Activated T-cell treated with anti-CD3 and anti-CD28 coated beads, Interleukin-2, amount 50 U/mL, for 72 hours (primary cell): ENCODE measurements at places on chromosomes 13 and 19. TPM values are rescaled to one million over a fixed set of nuclear protein-coding genes. Genes with fewer than 3 reads are reported as not detected.

DNA sequence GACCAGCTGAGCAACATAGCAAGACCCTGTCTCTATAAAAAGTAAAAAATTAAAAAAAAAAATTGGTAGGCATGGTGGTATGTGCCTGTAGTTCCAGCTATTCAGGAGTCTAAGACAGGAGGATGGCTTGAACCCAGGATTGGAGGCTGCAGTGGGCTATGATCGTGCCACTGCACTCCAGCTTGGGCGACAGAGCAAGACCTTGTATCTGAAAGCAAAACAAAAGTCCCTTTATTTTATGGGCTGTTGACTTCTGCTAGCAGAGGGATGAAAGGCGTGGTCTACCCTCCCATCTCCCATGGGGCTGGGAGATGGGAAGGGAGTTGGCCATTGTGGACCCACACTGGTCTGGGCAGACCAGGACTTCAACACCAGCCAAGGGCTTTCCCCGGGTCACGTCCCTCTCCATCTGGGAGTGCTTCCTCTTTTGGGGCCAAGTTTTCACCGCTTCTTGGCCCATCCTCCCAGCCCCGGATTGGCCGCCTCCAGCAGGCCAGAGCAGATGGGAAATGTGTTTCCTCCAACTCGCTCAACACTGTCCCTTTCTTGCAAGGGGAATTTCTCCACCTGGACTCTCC lies 2.2 kb upstream of the TNFSF9 start:
- H3K4me1 ChIP-seq: peaks cover 36% of the 10 kb centered on the region
- peaks cover 2% of the 10 kb centered on the region for H3K36me3 ChIP-seq
- no peak overlapping the region for H3K27ac ChIP-seq
- DNase-seq: no peak
- peaks cover 36% of the 10 kb centered on the region for H3K27me3 ChIP-seq
- H3K4me3 ChIP-seq: no peak overlapping the region

DNA sequence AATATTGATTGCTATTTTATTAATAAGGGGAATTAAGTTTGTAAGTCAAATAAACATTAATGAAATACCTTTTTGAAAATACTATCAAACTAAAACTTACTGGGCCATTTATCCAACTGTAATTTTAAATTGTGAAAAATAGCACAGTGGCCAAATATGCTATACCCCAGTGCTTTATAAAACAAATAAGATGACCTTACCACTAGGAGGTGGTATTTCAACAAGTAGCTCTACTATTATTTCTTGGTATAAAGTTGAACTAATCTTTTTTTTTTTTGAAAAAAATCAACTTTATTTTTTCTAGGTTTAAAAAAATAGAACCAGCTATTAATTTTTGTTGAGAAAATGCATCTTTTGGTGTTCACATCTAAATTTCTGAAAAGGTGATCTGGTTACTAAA lies 14.7 kb downstream of the LACC1 start:
- H3K27ac ChIP-seq: no peak overlapping the region
- peaks cover 7% of the 10 kb centered on the region for H3K27me3 ChIP-seq
- no peaks in the 10 kb centered on the region for H3K36me3 ChIP-seq
- no peak for DNase-seq

DNA sequence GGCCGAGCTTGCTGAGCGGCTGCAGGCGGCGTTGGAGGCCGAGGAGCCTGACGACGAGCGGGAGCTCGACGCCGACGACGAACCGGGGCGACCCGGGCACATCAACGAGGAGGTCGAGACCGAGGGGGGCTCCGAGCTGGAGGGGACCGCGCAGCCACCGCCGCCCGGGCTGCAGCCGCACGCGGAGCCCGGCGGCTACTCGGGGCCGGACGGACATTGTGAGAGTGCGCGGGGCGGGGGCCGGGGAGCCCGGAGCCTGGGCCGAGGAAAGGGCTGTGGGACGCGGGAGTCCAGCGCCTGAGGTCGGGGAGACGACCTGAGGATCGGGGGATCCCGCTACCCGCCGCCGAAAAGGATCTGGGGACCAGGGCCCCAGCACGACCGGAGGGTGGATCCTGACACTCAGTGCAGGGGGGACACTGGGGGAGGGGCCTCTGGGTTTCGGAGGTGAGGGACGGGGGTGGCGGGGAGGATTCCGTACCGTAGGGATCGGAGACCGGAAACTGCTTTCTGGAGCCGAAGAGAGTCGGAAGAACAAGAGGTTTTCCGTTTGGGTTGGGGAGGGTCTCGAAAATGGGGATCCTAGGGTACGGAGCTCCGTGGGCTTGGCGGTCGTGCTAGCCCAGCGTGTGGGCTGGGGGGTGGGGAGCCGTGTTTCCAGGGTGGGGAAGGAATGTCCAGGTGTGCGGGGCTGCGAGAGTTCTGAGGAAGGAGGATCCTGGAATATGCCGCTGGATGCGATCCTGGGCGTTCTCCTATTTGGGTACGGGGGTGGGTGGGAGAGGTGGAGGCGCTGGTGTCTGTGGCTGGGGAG lies 616 bp downstream of the HNRNPUL1 start:
- peak; percentile 65 for DNase-seq
- H3K36me3 ChIP-seq: peaks cover 22% of the 10 kb centered on the region
- no peaks in the 10 kb centered on the region for H3K27me3 ChIP-seq
- peaks cover 45% of the 10 kb centered on the region for H3K4me1 ChIP-seq
- peak overlapping the region; percentile 90 for H3K4me3 ChIP-seq
- H3K27ac ChIP-seq: peak overlapping the region; percentile 96

DNA sequence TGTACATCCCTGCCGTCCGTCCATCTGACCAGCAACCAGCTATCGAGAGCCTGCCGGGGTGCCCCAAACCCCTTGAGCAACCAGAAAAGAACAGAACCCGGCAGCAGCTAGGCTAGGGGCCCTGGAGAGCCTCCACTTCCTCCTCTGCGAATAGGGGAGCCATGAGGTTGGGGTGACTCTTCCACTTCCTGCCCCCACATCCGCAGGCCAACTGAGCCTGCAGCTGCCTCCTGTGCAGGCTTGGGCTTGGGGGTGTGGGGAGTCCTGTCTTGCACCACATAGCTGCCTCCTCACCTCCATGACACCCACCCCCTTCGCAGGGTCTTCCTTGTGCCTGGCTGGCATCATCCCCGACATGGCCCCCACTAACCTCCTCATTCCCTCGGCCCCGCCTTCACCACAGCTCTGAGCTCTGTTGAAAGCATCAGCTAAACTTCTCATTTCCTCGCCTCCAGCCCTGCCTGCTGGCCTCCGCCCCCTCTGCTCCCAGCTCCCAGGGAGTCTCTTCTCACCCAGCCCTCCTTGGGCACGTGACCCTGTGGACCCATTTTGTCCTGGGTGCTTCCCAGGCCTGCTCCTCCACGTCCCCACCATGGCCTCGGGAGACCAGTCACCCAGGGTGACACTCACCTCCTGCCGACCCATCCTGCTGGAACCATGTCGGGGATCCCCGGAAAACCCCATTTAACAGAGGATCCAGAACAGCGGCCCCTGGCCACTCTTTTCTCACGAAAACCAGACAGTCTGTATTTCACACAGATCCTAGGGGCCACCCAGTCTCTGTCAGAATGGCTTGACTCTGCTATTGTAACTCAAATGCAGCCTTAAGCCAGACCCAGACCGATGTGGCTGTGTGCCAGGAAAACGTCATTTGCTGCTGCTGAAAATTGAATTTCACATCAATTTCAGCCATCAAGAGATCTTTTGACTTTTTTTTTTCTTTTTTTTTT lies 50.4 kb downstream of the MYO9B start:
- peak overlapping the region; percentile 98 for H3K27ac ChIP-seq
- H3K4me3 ChIP-seq: peak overlapping the region; percentile 98
- H3K27me3 ChIP-seq: no peaks in the 10 kb centered on the region

GRCh38 chr13:36530050-36530789 lies 97.9 kb downstream of the CCNA1 start:
- no peaks in the 10 kb centered on the region for H3K4me1 ChIP-seq
- H3K27me3 ChIP-seq: no peaks in the 10 kb centered on the region
- no peak overlapping the region for H3K4me3 ChIP-seq
- no peaks in the 10 kb centered on the region for H3K36me3 ChIP-seq

DNA sequence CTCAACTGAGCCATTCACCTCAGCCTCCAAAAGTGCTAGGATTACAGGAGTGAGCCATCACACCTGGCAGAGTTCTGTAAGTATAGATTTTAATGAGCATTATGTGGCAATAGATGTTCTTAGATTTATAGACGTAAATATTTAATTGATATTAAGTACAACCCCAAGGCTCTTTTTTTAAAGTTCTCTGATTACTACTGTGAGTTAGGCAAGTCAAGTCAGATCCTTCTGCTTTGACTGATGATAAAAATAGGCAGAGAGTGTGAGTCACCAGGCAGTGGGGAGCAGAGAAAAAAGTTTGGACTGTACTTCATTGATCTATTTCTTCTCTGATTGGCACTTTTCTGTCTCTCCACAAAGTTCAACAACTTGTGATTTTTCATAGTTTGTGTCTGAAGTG lies 1379.9 kb downstream of the UQCRFS1 start:
- H3K4me3 ChIP-seq: no peak overlapping the region
- H3K4me1 ChIP-seq: no peaks in the 10 kb centered on the region
- H3K27me3 ChIP-seq: no peaks in the 10 kb centered on the region
- no peak overlapping the region for H3K27ac ChIP-seq
- no peak for DNase-seq
- peaks cover 8% of the 10 kb centered on the region for H3K36me3 ChIP-seq

DNA sequence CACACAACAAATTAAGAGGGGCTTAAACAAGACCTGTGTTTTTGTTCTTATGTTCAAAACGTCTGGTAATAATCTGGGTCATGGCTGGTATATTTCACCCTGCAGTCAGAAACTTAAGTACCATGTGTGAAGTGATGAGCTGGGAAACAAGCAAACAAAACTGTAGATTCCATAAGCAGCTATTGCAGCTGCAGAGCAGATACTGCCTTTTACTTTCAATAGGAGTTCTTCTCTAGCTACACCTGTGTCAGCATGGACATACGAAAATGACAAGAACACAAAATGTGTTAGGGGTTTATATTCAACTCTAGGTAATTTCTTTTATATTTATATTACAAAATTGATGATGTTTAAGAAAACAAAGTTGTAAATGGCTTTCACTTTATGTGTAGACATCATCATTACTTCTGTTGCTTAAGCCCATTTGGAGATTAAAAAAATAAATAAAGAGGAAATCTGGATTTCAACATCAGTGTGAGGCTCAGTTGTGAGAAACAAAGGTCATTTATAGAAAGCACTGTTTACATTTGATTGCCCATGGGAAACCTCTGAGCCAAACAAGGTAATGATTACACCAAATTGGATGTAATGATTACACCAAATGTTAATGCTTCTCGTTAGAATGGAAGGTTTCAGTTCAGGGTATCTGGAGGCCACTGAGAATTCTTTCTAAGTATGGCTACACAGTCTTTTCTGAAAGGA lies 451.0 kb upstream of the SLC10A2 start:
- no peaks in the 10 kb centered on the region for H3K27me3 ChIP-seq
- H3K4me1 ChIP-seq: no peaks in the 10 kb centered on the region

GRCh38 chr13:29591310-29591709 lies 4.2 kb downstream of the SLC7A1 start:
- peaks cover 81% of the 10 kb centered on the region for H3K4me1 ChIP-seq
- no peak for DNase-seq
- peak overlapping the region; percentile 58 for H3K27ac ChIP-seq
- peak overlapping the region; percentile 21 for H3K4me3 ChIP-seq
- no peaks in the 10 kb centered on the region for H3K27me3 ChIP-seq

GRCh38 chr13:113635709-113636108 lies 22.3 kb downstream of the ATP4B start:
- H3K27me3 ChIP-seq: no peaks in the 10 kb centered on the region
- peaks cover 36% of the 10 kb centered on the region for H3K36me3 ChIP-seq
- no peak for DNase-seq
- no peak overlapping the region for H3K27ac ChIP-seq

- H3K36me3 ChIP-seq: no peaks in the 10 kb centered on the region
- H3K27ac ChIP-seq: no peak overlapping the region
- no peak overlapping the region for H3K4me3 ChIP-seq
- peaks cover 44% of the 10 kb centered on the region for H3K4me1 ChIP-seq
Observed at GRCh38 chr19:14146789-14147216, 10.4 kb upstream of the ASF1B start.

DNA sequence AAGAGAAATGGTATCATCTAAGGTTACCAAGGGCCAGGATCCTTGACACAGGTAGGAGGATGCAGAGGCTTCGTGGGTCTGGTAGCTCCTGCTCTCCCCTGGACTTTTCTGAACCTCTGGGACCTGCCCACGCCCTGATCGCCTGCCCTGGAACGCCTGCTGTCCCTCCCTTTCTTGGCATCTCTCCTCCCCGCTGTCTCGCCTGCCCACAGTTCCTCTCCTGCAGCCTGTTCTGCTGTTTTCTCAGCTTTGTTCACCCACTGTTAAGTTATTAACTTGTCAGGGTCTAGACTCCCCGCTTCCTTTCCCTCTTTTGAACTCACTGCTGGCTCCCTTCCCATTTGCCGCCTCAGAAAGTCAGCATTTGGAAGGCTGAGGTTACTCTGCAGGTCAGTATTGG lies 19.8 kb downstream of the SERP2 start:
- no peaks in the 10 kb centered on the region for H3K36me3 ChIP-seq
- no peak overlapping the region for H3K4me3 ChIP-seq
- H3K4me1 ChIP-seq: no peaks in the 10 kb centered on the region
- no peak overlapping the region for H3K27ac ChIP-seq
- DNase-seq: no peak

DNA sequence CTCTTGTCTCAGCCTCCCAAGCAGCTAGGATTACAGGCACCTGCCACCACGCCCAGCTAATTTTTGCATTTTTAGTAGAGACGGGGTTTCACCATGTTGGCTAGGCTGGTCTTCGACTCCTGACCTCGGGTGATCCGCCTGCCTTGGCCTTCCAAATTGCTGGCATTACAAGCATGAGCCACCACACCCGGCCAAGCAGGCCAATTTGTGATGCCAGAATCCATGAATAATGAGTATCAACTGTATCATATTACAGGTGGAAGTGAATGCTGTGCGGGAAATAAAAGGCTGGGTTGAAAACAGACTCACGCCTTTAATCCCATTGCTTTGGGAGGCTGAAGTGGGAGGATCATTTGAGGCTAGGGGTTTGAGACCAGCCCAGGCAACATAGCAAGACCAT lies 3.6 kb upstream of the NFILZ start:
- no peak overlapping the region for H3K4me3 ChIP-seq
- H3K36me3 ChIP-seq: no peaks in the 10 kb centered on the region
- no peak for DNase-seq
- H3K4me1 ChIP-seq: no peaks in the 10 kb centered on the region

- DNase-seq: no peak
- no peak overlapping the region for H3K4me3 ChIP-seq
Observed at GRCh38 chr19:30269638-30270037, 102.5 kb upstream of the ZNF536 start.

GRCh38 chr13:72295153-72295552 lies 428.1 kb upstream of the DACH1 start:
- no peaks in the 10 kb centered on the region for H3K4me1 ChIP-seq
- no peak for DNase-seq
- H3K27me3 ChIP-seq: no peaks in the 10 kb centered on the region
- no peak overlapping the region for H3K4me3 ChIP-seq
- H3K27ac ChIP-seq: no peak overlapping the region

GRCh38 chr13:48739386-48739964 lies 85.7 kb downstream of the CYSLTR2 start:
- no peak overlapping the region for H3K4me3 ChIP-seq
- peaks cover 4% of the 10 kb centered on the region for H3K4me1 ChIP-seq
- H3K36me3 ChIP-seq: no peaks in the 10 kb centered on the region

GSK3A gene
- total RNA-seq: 39.6 TPM

PTH2 gene
- total RNA-seq: not detected
